ENCODE measurements at places on chromosomes 16 and 17. TPM values are rescaled to one million over a fixed set of nuclear protein-coding genes. Genes with fewer than 3 reads are reported as not detected.

Gene RRAD
- polyA plus RNA-seq = 2.9 TPM

Gene YPEL3
- polyA plus RNA-seq = 111 TPM

Gene GOSR2
- 24.1 TPM for polyA plus RNA-seq

Gene MED13
- polyA plus RNA-seq = 6.2 TPM

Gene NOTUM
- 0.37 TPM for polyA plus RNA-seq

Gene KRT12
- not detected for polyA plus RNA-seq

Gene TMEM208
- polyA plus RNA-seq = 141 TPM

Gene EVI2A
- polyA plus RNA-seq = 4.4 TPM

Gene KRTAP3-1
- polyA plus RNA-seq = not detected

Gene CCDC200
- polyA plus RNA-seq = not detected

Gene NEURL4
- polyA plus RNA-seq = 22.2 TPM

Gene SOX15
- 0.81 TPM for polyA plus RNA-seq

Gene AIPL1
- not detected for polyA plus RNA-seq

Gene NPIPA3
- 0.90 TPM for polyA plus RNA-seq

Gene SDR42E2
- polyA plus RNA-seq = not detected

Gene NOD2
- 0.61 TPM for polyA plus RNA-seq

Gene EPX
- polyA plus RNA-seq = not detected

Gene PFN1
- 789 TPM for polyA plus RNA-seq

Gene SLC52A1
- not detected for polyA plus RNA-seq

Gene FZD2
- 0.31 TPM for polyA plus RNA-seq

Gene GNGT2
- 2.7 TPM for polyA plus RNA-seq

Gene KRT25
- polyA plus RNA-seq = not detected

Gene C16orf78
- not detected for polyA plus RNA-seq

Gene ELMO3
- 37.1 TPM for polyA plus RNA-seq

Gene CCL17
- not detected for polyA plus RNA-seq

Gene PGS1
- polyA plus RNA-seq = 19.1 TPM

Gene G6PC1
- polyA plus RNA-seq = not detected

Gene ETV4
- polyA plus RNA-seq = 4.4 TPM

Gene KCNJ18
- not detected for polyA plus RNA-seq

Gene IRF8
- polyA plus RNA-seq = 5.2 TPM

Gene KRT24
- polyA plus RNA-seq = not detected

Gene ERN1
- 4.1 TPM for polyA plus RNA-seq

Gene NF1
- 5.2 TPM for polyA plus RNA-seq

Gene TP53TG3
- polyA plus RNA-seq = not detected

Gene USP43
- polyA plus RNA-seq = 3.8 TPM

Gene CCL1
- not detected for polyA plus RNA-seq

Gene TP53TG3B
- not detected for polyA plus RNA-seq

Gene KRTAP4-3
- polyA plus RNA-seq = not detected

Gene CDH15
- 0.20 TPM for polyA plus RNA-seq

Gene CLEC18A
- 0.44 TPM for polyA plus RNA-seq

Gene TVP23A
- 0.15 TPM for polyA plus RNA-seq

Gene TBC1D3B
- polyA plus RNA-seq = not detected

Gene SLC12A3
- 0.10 TPM for polyA plus RNA-seq

Gene ZDHHC1
- 4.4 TPM for polyA plus RNA-seq

Gene TBC1D28
- not detected for polyA plus RNA-seq

Gene IL17C
- not detected for polyA plus RNA-seq

Gene PPM1E
- 0.08 TPM for polyA plus RNA-seq

Gene CCL5
- 32.2 TPM for polyA plus RNA-seq

Gene DNAAF8
- 1.2 TPM for polyA plus RNA-seq

Gene GP1BA
- polyA plus RNA-seq = not detected

Gene BIRC5
- 3.4 TPM for polyA plus RNA-seq

Gene SCGB1C2
- polyA plus RNA-seq = not detected

All from stomach (tissue), 19 donors.